Activated T-helper 2 cell treated with anti-CD3 and anti-CD28 coated beads, Interferon-gamma antibody, Interleukin-2, Interleukin-4, amounts not matched to agents 10 μg/mL and 5 μg/mL and 100 μg/mL, durations not matched to agents 14 hours and 24 hours and 36 hours (primary cell): ENCODE measurements at places on chromosomes 1 and 21. TPM values are rescaled to one million over a fixed set of nuclear protein-coding genes. Genes with fewer than 3 reads are reported as not detected.

The ADAMTS4 gene
- total RNA-seq: 0.05 and 0.09 TPM in 2 replicates

The TTC39A gene
- 0.41 and 0.44 TPM in 2 replicates for total RNA-seq

The SPRR2F gene
- not detected in 2 replicates for total RNA-seq

The F13B gene
- not detected in 2 replicates for total RNA-seq

The SLC37A1 gene
- 21.6 and 22.3 TPM in 2 replicates for total RNA-seq

The PDPN gene
- not detected in 2 replicates for total RNA-seq

The KRTAP21-2 gene
- not detected in 2 replicates for total RNA-seq

The KLHDC8A gene
- total RNA-seq: not detected in 2 replicates

The OLFM3 gene
- not detected in 2 replicates for total RNA-seq

The PARK7 gene
- total RNA-seq: 498 and 514 TPM in 2 replicates

The TLR5 gene
- 0.34 and 0.41 TPM in 2 replicates for total RNA-seq

The C1orf87 gene
- not detected in 2 replicates for total RNA-seq

The PYHIN1 gene
- total RNA-seq: 7.4 and 10.0 TPM in 2 replicates

The GJA8 gene
- not detected in 2 replicates for total RNA-seq

The SH2D2A gene
- total RNA-seq: 453 and 474 TPM in 2 replicates

The CCDC24 gene
- total RNA-seq: 2.1 and 2.3 TPM in 2 replicates

The KMO gene
- 0.05 and 0.07 TPM in 2 replicates for total RNA-seq

The BCL2L15 gene
- 0.39 and 1.1 TPM in 2 replicates for total RNA-seq

The REG4 gene
- total RNA-seq: 0.18 TPM in 1 of 2 replicates, not detected in the other

The FMO4 gene
- total RNA-seq: 1.5 and 1.8 TPM in 2 replicates

The HSD3B2 gene
- not detected in 2 replicates for total RNA-seq

The ERI3 gene
- total RNA-seq: 40.6 and 43.5 TPM in 2 replicates

The AIRE gene
- total RNA-seq: not detected in 2 replicates

The TMEM269 gene
- 0.16 and 0.39 TPM in 2 replicates for total RNA-seq

The CD2 gene
- total RNA-seq: 284 and 304 TPM in 2 replicates

The MAP10 gene
- 3.0 and 3.2 TPM in 2 replicates for total RNA-seq

The PGLYRP3 gene
- total RNA-seq: not detected in 2 replicates

The MRPL37 gene
- total RNA-seq: 130 and 134 TPM in 2 replicates

The NBPF6 gene
- 0.23 and 0.50 TPM in 2 replicates for total RNA-seq

The ACTL8 gene
- total RNA-seq: not detected in 2 replicates

The G0S2 gene
- total RNA-seq: 49.3 and 49.4 TPM in 2 replicates

The OXCT2 gene
- total RNA-seq: 5.5 and 5.6 TPM in 2 replicates

The GBP6 gene
- total RNA-seq: not detected in 2 replicates

The IQCC gene
- 5.0 and 5.4 TPM in 2 replicates for total RNA-seq

The ARHGEF2 gene
- total RNA-seq: 211 and 216 TPM in 2 replicates

The DNAJC16 gene
- 10.9 and 18.7 TPM in 2 replicates for total RNA-seq

The COL6A1 gene
- 0.23 and 0.37 TPM in 2 replicates for total RNA-seq

The LCE2A gene
- not detected in 2 replicates for total RNA-seq

The RSPO1 gene
- total RNA-seq: not detected in 2 replicates

The GBP3 gene
- 6.4 and 7.5 TPM in 2 replicates for total RNA-seq

The CRABP2 gene
- total RNA-seq: 1.0 and 1.1 TPM in 2 replicates

The FAM72A gene
- 28.2 and 29.5 TPM in 2 replicates for total RNA-seq

The SPRR2G gene
- total RNA-seq: not detected in 2 replicates

The ASTN1 gene
- total RNA-seq: not detected in 2 replicates

The UROD gene
- 84.8 and 85.9 TPM in 2 replicates for total RNA-seq

The FCRL6 gene
- total RNA-seq: not detected in 2 replicates

The FCRL2 gene
- not detected in 2 replicates for total RNA-seq

The TPTE gene
- not detected in 2 replicates for total RNA-seq

The FAM131C gene
- total RNA-seq: 1.4 and 1.8 TPM in 2 replicates

The RHBDL2 gene
- not detected in 2 replicates for total RNA-seq
